ENCODE measurements at places on chromosomes 4 and X. TPM values are rescaled to one million over a fixed set of nuclear protein-coding genes. Genes with fewer than 3 reads are reported as not detected.

DNA sequence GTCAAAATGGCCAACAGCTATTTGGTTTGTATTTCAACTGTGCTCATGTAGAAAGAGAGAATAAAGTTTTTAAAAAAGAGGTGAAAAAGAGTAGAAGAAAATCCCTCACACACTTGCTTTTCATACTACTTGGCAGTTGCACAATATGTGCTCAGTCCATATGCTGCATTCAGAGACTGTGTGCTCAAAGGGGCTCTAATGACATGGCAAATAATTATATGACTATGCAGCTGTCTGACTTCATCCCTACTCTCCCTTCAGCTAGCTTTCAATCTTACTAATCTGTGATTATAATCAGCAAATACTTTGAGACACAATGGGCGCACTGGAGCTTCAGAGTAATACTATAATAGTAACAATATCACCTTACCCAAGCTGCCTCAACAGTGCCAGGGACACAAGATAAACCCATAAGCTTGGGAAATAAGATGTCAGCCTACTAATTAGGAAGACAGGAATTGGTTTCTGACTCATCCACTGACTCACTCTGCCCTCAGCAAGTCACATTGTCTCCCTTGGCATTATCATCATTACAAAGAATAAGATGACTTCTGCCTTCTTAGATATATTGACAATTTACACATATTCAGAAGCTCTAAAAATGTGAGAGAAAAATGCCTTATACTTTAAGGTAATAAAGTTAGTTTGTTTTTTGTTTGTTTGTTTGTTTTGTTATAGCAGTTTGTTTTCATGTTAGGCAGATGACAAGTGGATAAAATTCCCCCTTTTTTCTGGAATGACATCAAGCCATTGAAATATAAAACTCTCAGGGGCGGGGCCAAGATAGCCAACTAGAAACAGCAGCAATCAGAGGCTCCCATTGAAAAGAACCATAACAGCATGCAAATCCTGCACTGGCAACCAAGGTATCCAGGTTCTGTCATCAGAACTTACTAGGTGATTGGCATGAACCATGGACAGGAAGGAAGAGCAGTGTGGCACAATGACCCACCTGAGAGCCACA is 311.6 kb downstream of the FAM133A start:
- no peak for DNase-seq

STX18 gene
- 82.1 TPM for polyA plus RNA-seq

DNA sequence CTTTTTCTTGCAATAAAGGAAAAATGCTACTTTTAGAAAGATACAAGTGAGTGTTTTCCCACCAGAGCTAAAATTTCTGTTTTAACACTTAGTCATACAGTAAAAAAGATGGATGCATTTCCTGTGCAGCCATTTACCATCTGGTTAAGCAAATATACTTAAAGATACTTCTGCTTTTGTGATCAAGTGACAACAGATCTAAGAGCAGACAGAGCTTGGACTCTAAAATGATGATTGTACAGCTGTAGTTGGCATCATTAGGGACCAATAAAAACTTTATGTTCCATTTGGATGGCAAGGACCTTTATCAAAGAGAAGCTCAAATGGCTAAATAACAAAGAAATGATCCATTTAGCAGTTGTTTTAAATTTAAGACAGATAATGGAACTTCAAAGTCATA is 270.8 kb downstream of the FSTL5 start:
- no peak for DNase-seq

SLC35A2 gene
- polyA plus RNA-seq: 32.8 TPM

GRCh38 chrX:37545066-37545465 is 26.4 kb upstream of the LANCL3 start:
- no peak for DNase-seq

CORIN gene
- polyA plus RNA-seq: 4.5 TPM

DNA sequence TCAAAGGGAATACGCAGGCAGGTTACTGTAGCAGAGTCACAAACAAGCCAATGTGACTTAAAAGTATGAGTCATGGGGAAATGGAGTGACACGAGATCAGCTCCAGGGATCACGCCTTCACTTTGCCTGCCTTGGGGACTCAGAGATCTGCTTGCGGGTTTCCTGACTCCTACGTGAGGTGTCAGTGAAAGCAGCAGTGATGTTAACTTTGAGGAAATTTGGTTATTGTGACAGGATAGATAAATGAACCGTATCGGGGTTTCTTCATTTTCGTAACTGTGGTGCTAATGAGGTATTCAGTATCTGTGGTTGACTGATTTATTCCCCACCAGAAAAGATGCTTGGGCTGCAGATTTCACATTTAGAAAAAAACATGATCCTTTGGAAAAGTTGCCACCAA is 383.3 kb upstream of the ZFP42 start:
- DNase-seq: no peak

GRCh38 chrX:69387567-69388487 is 116.3 kb upstream of the NALF2 start:
- peak; percentile 1 for DNase-seq

FOXR2 gene
- not detected for polyA plus RNA-seq

- no peak for DNase-seq
Measured at GRCh38 chr4:119626943-119627266, 1.7 kb downstream of the PDE5A start.

- DNase-seq: no peak
Measured at GRCh38 chr4:23015821-23016220, 323.1 kb downstream of the GBA3 start.

FAM9C gene
- 0.37 TPM for polyA plus RNA-seq

GRCh38 chrX:30812326-30812725 is 76.7 kb downstream of the TAB3 start:
- DNase-seq: no peak

GRCh38 chr4:79272126-79272525 is 53.7 kb downstream of the NAA11 start:
- no peak for DNase-seq

DNA sequence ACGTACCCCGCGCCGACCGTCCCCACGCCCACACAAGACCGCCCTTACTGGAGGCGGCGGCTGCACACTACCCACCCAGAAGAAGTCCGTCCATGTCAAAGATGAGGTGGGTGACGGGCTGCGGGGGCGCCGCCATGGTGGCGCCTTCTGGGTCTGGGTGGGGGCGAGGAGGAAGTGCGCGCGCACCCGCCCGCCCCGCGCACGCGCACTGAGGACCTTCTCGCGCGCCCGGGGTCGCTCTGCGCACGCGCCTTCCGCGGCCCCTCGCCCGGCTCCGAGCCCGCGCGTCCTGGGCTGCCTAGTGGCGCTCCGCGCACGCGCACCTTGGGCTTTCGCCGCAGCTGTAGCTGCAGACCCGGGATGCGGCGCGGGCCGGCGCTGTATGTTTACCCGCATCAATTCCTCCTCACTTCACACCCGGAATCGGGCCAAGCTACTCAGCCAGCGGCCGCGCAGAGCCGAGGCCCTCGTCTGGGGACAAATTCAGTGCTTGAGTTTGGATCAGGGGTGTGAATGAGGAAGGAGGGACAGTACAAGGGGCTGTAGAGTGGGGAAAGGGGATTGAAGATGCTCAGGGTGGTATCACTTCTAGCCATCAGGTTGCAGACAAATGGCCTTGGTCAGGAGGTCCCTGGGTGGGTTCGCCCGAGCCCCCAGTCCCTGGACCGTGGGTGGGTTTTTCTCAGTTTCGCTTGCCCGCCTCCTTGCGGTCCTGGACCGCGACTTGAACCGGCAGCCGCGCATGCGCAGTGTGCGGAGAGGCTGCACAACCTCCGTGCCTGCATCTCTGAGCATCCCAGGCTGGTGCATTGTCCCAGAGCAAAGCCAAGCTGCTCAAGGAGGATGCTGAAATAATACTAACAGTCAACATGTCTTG is at the start of gene PUDP:
Gene PUDP (minus strand): TSS at position 176 of the 877 bp plus-strand sequence. CDS start 40 bp downstream, at position 136.
- DNase-seq: peak; percentile 66

DNA sequence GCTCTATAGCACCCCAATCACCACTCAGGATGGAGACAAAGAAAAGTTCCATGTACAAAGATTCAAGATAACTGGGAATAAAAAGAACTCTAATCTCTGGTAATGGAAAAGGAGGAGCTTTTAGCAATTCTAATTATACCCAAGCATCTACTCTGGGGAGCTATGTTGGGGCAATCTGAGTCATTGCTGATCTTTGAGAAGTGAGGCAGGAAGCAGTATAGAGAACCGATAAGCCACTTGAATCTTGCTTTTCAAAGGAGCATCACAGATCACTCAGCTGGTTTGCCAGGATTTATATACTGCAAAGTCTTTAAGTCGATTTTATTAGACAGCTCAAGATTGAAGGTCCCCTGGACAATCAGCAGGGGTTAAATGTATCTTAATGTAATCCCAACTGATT is 220.0 kb downstream of the ENOX2 start:
- no peak for DNase-seq

DNA sequence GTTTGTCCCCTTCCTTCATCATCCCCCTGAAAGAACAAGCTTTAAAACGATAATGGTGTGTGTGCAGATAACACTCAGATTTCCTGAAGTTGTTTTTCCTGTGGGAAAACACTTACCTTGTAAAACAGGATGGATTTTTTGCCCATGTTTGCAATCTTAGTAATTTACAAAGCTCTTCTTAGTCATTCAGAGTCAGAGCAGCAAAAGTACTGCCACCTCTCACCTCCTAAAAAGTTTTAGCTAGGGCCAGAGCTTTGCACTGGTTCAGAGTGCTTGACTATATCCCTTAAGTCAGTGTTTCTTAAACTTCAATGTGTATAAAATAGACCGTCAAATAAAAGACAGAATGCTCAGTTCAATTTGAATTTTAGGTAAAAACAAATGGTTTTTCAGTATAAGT is 62.3 kb downstream of the NKX6-1 start:
- DNase-seq: no peak

DNA sequence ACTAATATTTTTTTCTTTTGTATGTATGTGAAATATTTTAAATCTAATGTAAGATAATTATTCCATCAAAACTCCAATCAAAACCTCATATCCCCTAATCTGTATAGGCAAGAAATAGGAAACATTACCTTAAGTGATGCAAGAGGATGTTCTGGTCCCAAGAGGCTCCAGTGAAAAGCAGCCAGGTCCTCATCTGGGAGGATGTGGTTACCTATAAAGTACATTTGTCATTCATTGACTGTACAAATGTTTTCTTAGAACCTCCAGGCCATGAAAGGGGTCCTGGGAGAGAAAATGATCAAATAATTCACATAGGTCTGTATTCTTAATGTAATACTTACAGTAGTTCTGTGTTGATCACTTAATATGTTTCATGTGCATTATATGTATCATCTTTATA is 25.5 kb downstream of the FAM120C start:
- DNase-seq: no peak

MAGEA9B gene
- polyA plus RNA-seq: not detected

DNA sequence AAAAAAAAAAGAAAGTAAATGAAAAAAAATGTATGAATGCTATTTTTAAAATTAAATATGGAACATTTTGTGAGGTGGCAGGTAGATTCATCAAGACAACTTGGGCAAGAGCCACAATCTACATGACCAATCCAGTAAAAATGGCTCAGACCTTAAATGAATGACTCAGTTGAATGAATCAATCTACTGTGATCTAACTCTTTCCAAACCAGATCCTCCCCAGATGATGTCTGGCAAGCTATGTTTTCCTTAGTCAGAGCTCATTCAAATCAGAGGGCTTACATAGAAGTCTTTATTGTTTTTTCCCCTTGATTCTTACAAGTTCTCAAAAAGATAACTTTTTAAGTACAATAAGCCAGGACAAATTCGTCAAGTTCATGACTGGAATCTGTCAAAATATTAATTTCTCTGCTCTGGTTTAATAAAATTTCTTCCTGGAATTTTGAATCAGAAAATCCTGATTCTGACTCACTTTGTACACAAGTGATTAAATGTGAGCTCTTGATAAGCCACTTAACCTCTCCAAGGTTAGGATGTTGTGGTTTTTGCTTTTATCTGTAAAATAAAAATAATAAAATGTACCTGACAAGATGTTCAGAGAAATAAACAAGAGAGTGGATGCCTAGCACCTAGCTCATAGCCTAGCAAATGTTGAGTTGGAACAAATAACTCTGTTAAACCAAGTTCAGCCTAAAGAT is 105.6 kb upstream of the SMIM31 start:
- DNase-seq: no peak

DNA sequence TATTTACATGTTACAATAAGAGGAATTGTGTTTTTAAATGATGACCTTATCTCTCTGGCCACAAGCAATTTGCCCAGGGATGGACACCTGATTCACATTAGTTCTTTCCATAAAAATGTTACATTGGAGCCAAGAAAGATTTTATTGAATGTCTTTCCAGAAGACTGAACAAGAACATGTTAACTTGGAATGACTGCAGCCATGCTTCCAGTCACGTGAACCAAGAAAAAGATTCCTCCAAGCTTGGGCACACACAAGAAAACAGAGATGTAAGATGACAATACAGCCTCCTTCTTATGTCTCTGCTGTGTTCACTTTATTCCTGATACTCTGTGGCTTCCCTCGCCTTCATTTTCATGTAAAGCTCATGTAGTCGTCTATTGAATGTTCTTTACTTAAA is 737.6 kb downstream of the TRIML1 start:
- no peak for DNase-seq

DNA sequence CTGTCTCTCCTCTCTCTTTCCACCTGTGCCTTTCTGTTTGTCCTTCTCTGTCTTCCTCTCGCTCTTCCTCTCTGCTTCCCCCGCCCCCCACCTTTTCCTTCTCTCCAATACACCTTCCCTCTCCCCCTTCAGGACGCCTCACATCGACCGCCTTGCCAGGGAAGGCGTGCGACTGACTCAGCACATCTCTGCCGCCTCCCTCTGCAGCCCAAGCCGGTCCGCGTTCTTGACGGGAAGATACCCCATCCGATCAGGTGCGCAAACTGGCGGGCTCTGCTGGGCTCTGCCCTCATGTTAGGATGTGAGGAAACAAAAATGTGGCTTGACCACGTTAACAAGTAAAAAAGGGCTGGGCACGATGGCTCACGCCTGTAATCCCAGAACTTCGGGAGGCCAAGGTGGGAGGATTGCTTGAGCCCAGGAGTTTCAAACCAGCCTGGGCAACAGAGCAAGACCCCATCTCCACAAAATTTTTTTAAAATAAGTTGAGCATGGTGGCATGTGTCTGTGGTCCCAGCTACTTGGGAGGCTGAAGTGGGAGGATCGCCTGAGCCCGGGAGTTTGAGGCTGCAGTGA is 35.2 kb downstream of the ARSF start:
- no peak for DNase-seq

- DNase-seq: no peak
Measured at GRCh38 chr4:42955746-42956505, 63.4 kb downstream of the GRXCR1 start.

DNA sequence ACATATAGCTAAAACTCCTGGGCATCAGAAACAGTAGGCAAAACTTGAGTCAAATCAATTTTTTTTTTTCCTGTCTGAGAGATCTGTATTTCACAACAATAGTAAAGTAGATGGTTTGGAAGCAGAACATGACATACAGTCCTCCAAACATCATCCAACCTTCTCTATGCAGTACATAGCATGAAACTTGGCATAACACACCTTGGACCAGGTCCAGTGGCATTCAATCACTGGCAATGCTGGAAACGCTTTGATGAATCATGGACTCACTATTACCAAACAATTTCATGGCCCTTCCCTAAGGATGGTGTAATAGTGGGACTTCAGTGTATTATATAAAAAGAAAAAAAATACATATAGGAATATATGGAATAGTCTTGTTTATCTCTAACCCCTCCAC is 154.6 kb downstream of the FMR1NB start:
- no peak for DNase-seq

RAB40A gene
- 3.0 TPM for polyA plus RNA-seq

SLC26A1 gene
- 7.2 TPM for polyA plus RNA-seq

TIMM8A gene
- polyA plus RNA-seq: 19.1 TPM
